ENCODE measurements at places on chromosomes 5 and 9.

- DNase-seq: no peak
Measured at GRCh38 chr5:56346741-56347535, 113.8 kb upstream of the ANKRD55 start.

DNA sequence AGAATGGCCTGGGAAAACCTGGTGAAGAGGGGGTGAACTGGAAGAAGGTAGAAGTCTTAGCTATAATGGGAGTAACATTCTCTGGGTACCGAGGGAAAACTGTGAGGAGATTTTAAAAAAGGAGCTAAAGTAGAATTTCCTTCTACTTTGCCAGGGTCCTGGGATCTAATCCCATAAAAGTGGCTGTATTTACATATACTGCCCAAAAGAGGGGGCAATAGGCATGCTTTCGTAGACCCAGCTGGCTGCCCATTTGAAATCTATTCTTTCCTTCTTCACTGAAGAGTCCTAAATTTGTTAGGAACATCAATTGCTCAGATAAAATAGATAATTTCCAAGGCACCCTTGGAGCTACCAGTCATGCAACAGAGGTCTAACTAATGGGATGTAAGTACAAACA, 159.2 kb downstream of the CDC42SE2 start:
- no peak for DNase-seq

- DNase-seq: peak; percentile 58
Measured at GRCh38 chr5:78984439-78985115, 533 bp downstream of the ARSB start.

DNA sequence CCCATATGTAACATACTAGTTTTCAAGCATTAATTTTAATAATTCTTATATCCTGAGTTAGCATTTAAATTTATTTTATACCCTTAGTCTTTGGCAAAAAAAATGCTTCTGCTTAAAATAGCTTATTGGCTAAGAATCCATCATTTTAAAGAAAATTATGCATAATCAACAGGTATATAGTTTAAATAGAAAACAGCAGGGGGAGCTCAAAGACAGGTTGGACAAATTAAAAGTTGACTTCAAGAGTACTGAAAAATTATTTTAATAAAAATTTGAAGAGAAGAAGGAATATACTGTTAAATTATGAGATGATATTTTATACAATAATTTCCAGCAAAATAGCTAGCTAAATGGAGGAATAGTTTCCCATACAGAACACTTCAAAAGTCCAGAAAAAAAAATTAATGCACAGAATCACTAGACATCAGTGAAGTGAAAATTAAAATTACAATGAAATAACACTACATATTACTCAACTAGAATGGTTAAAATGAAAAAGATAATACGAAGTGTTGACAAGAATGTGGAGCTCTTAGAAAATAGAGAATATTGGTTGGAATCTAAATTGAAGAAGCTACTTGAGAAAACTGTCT, 387.1 kb downstream of the PDE4D start:
- no peak for DNase-seq

- no peak for DNase-seq
Measured at GRCh38 chr5:135567661-135568060, 11.1 kb downstream of the CXCL14 start.

DNA sequence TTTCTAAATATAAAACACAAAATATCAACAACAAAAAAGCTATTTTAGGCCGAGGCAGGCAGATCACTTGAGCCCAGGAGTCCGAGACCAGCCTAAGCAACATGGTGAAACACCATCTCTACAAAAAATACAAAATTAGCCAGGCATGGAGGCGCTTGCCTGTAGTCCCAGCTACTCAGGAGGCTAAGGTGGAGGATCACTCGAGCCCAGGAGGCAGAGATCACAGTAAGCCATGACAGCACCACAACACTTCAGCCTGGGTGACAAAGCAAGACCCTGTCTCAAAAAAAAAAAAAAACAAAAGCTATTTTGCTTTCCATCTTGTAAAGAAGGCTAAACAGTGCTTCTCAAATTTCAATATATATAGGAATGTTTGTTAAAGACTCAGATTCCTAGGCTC, 11.3 kb downstream of the C5orf15 start:
- no peak for DNase-seq

- DNase-seq: no peak
Measured at GRCh38 chr5:68367287-68367686, 151.7 kb downstream of the PIK3R1 start.

- DNase-seq: no peak
Measured at GRCh38 chr5:148364343-148364742, 19.4 kb upstream of the FBXO38 start.

- DNase-seq: no peak
Measured at GRCh38 chr5:167840527-167841130, 450.8 kb upstream of the WWC1 start.

DNA sequence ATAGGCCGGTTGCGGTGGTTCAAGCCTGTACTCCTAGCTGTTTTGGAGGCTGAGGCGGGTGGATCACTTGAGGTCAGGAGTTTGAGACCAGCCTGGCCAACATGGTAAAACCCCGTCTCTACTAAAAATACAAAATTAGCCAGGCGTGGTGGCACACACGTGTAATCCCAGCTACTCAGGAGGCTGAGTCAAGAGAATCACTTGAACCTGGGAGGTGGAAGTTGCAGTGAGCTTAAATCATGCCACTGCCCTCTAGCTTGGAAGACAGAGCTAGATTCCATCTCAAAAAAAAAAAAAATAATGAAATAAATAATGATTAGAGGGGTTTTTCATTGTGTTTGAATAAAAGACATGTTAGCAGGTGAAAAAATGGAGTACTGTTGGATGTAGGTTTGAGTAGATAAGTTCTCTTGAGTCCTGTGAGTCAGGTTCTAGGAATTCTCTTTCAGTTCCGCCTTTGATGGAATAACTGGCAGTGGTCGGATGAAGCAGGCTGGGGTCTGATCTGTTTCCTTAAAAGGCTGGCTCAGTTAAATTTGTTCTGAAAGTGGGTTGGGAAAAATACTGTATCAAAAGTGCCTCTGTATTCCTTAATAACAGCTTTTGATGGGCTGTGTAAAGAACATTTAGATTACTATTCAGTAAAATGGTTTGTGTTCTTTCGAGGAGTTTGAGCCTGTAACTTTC, 73.2 kb downstream of the AOPEP start:
- DNase-seq: no peak

DNA sequence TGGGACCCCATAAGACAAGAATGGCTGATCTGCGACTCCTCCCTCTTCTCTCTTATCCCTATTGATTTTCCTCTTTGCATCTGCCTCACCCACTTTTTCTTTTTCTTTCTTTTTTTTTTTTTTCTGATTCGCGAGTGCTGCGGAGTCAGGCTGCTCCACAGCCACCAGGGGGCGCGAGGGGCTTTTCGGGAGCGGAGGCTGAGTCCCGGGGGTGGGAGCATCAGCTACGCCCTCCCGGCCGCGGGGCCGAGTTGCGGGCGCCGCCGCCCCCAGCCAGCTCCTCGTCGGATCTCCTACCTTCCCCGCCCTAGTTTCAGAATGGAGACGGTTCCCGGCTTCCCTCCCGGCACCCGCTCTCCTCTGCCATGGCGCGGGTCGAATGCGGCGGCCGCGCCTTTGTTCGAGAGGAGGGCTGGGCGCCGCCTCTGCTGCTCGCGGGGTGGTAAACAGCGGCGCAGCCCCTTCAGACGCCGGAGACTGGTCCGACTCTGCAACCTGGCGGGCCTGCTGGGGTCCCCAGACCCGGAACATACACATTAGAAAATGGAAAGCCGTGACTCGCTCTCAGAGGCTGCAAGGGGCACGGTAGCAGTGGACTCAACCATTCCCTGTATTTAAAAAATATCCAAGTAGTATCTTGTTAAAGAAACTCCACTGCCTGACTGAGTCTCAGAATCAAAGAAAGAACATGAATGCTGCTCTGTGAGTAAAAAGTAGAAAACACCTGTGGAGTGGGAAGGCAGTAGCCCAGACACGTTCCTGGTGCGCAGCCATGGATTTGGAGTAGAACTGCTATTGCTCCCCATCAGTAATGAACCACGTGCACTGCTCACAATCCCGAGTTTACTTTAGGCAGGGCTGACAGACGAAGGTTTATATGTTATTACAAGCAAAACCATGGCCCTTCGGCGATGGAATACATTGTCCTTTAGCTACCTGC, 55.7 kb downstream of the DPYSL3 start:
- no peak for DNase-seq

GRCh38 chr5:135063056-135063445, 29.0 kb upstream of the PITX1 start:
- no peak for DNase-seq

DNA sequence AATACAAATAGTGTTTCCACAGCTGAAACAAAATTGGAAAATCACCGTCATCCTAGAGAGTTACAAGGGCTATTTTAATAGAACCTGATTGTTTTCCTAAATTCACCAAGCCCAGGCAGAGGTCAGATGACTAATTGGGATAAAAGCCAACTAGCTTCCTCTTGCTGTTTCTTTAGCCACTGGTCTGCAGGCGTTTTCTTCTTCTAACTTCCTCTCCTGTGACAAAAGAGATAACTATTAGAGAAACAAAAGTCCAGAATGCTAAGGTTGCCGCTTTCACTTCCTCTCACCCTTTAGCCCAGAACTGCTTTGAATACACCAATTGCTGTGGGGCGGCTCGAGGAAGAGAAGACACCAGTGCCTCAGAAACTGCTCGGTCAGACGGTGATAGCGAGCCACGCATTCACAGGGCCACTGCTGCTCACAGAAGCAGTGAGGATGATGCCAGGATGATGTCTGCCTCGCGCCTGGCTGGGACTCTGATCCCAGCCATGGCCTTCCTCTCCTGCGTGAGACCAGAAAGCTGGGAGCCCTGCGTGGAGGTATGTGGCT, at the start of gene TLR4:
TSS of gene TLR4 (plus strand) at position 380 of the 552 bp plus-strand sequence. CDS start at position 450, 70 bp downstream.
- no peak for DNase-seq

DNA sequence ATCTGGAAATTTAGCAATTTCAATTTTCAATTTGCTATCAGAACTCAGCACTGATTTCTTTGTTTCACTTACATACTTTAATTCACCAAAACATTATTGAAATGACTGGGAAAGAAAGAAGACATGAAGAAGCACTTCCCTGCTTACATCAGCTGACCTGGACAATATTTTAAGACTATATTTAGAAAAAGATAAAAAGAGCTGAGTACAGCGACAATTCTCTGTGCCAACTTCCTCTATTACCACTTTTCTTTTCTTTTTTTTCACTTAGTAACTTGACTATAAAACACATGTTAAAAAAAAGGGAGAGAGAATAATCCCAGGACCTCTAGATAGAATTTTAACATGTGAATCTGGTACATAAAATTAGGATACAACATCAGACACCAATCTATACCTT, 35.6 kb downstream of the MEF2C start:
- no peak for DNase-seq

- DNase-seq: no peak
Measured at GRCh38 chr9:88017096-88017495, 42.8 kb upstream of the CDK20 start.

DNA sequence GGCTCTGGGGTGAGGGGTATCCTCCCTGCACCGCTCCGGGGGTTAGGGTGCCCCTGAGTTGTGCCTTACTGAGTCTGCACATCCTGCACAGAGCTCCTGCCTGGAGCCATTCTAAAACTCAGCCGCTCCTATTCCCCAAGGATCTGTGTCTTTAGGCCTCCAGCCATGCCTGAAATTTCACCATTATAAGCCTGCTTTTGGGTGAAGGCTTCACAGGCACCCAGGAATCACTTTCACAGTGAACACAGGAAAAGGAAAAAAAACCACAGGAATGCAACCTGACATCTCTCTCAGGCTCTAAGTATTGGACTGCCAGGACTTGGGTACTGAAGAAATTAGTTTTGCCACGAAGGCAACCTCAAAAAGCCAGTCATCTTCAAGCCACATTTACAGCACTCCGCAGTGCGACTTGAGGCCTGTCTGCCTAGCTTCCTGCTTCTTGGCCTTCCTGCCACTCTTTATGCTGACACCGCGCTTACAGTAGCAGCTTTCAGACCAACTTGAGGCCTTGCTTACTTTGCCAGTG, 30.9 kb downstream of the GALNT10 start:
- DNase-seq: peak; percentile 34

DNA sequence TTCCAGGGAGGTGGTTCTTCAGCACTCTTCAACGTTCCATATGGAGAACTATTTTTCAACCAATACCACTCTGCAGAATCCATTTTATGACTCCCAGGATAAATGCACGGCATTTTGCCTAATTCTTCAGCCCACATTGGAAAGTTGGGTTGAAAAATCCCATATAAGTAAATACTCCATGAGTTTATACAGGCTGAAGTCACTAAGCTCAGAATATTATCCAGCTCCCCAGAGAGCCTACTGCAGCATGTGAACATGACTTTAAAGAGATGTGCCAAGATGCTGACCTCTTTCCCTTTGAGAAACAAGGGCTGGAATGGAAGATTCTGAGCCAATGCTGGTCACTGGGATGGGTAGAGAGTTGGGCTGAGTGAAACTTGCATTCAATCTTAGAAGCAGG, 111.9 kb upstream of the SLIT3 start:
- DNase-seq: no peak

- DNase-seq: no peak
Measured at GRCh38 chr5:82364497-82364896, 86.3 kb upstream of the RPS23 start.

DNA sequence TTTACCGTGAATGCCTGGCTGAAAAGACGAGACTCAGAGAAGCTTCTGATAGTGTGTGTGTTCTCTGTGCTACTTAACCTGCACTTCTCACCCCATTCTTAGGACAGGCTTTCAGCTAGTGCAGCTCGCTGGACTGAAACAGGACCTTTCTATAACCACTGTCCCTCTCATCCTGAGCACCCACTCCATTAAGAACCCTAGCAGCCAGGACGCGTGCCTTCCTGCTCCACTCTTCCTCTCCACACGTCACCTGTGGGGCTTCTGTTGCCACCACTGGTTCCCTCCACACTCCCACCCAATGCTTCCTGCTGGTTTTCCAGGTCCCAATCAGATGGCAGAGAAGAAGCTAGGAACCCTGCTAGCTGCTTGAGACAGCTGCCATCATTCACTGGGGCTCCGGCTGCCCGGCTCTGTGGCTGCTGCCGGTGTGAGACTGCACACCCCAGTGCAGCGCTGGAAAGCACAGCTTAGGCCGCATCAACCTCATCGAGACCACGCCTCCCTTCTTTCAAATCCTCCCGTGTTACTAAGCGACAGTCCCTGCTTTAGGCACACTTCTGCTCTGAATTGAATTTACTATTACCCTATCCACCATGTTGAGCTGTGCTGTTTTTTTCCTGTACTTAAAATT, 44.0 kb downstream of the RNF130 start:
- no peak for DNase-seq

DNA sequence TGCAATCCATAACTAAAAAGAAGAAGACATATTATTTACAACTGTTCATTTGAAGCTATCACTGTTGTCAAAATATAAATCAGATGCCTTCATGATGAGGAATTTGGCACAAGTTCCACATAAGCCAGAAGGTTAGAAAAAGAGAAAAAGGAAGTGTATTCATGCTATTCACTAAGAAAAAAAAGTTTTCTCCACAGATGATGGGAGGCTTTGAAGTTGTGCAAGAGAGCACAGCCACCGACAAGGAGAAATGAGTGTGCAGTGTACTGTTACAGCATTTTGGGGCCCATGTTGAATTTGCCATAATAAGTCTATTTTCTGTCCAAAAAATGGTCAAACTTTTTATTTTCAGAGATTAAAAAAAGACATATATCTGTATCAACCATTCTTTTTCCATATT, 32.9 kb upstream of the IFNK start:
- no peak for DNase-seq

- no peak for DNase-seq
Measured at GRCh38 chr5:80634193-80634592, 20.3 kb upstream of the MSH3 start.

Measured in stimulated activated CD8-positive, alpha-beta memory T cell treated with anti-CD3 and anti-CD28 coated beads, Interleukin-2, amount 100 ng/mL, for 1 hour (primary cell).